ENCODE measurements at places on chromosomes 13 and 19.

DNA sequence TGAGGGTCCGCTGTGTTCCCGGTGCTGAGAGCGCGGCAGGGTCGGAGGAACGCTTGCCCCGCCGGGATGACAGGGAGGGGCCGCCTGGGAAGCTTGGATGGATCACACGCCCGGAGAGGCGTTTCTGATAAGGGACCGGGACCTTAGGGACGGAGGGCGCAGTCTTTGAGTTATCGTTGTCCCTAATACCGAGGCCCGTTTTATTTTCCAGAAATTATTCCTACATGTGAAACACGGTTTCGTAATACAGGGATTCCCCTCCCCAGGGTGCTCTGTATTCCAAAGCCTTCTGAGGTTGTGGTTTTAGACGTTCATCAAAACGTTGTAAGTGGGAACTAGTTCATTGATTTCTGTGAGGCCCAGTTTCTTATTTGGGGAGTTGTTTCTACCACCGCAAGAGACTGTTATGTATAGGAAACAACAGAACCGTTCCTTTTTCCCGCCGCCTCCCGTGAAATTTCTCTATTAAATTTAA is 752 bp downstream of the PDCD5 start:
- no peak for DNase-seq

DNA sequence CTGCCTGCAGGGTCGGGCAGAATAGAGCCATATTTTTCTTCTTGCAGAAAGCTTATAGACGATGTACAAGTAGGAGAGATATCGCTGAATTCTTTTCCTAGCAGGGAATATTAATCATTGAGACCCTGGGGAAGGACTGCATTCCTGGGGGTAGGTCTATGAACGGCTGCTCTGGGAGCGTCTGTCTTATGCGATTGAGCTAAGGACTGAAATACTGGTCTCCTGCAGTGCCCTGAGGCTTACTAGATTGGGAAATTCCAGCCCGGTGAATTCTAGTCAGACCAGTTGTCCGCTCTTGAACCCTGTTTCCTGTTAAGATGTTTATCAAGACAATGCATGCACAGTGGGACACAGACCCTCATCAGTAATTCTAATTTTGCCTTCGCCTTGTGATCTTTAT is 59.8 kb upstream of the UBAC2 start:
- no peak for DNase-seq

DNA sequence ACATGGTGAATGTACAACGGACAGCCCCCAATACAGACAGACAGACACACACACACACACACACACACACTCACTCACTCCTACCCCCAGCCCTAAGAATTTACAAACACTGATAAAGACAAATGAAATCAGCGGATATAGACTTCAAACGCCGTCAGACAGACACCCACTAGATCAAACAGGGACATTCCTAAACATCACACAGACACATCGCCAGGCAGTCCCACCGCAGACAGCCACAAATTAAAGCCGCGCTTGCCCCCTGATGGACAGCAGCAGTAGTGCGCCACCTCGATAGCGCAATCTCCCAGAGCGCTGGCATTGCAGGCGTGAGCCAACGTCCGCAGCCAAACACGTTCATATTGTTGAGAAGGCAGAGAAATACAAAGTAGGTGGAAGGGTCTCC is 24.7 kb upstream of the ADGRE1 start:
- peak; percentile 76 for DNase-seq

- no peak for DNase-seq
Measured at GRCh38 chr13:33182729-33183128, 102.8 kb downstream of the STARD13 start.

GRCh38 chr13:44280456-44280855 is 93.2 kb upstream of the SERP2 start:
- DNase-seq = no peak

DNA sequence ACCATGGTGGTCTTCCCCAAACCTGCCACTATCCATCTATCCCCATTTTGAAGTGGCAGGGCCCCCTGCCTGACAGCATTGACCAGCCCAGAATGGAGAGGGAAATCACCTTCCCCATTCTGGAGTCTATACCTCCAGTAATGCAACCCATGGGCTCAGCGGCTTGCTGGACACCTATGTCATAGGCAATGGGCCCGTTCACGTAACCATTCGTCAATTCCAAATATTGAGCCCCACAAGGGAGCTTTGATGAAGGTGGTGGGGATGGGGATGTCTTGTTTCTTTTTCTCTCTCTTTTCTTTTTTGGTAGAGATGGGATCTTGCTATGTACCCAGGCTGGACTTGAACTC is 63.1 kb downstream of the AP1M1 start:
- no peak for DNase-seq

- DNase-seq = no peak
Measured at GRCh38 chr19:34991542-34992333, 8.4 kb upstream of the GRAMD1A start.

DNA sequence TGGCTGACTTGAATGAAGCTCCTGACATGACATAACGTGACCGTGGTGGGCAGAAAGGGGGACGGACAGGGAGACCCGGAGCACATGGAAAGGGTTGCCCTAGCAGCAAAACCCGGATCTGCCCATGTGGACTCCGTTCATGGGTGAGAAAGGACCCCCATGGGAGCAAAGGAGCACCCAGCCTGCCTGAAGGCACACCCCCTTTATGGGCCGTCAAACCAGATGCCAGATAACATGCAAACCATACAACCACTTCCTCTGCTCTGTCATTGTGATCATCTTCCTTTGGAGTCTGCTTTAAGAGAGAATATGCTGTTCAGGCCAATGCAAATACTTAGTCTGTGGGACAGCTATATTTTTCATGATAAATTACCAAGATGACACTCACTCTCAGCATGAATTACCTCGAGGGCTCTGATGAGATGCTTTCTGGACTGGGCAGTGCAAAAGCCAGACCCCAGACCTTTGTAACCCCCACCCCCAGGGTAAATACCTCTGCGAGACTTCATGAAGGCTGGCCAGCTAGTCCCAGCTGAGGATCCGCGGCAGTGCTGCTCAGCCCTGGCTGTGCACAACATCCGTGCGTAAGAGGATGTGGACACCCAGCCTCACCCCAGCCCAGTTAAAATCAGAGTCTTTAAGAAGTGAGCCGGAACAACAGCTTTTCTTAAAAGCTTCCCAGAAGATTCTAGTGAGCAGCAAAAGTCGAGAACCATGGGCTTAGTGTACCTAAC is 126.6 kb downstream of the USP12 start:
- DNase-seq = no peak

- no peak for DNase-seq
Measured at GRCh38 chr19:37778613-37779126, 716 bp downstream of the ZNF573 start.

- no peak for DNase-seq
Measured at GRCh38 chr19:42292042-42292960, 9.6 kb upstream of the PRR19 start.

- DNase-seq = no peak
Measured at GRCh38 chr13:98200211-98200878, 23.3 kb upstream of the RNF113B start.

GRCh38 chr13:53001444-53002225 is 27.0 kb upstream of the OLFM4 start:
- no peak for DNase-seq

- DNase-seq = no peak
Measured at GRCh38 chr19:39917561-39918182, 16.8 kb downstream of the FCGBP start.

DNA sequence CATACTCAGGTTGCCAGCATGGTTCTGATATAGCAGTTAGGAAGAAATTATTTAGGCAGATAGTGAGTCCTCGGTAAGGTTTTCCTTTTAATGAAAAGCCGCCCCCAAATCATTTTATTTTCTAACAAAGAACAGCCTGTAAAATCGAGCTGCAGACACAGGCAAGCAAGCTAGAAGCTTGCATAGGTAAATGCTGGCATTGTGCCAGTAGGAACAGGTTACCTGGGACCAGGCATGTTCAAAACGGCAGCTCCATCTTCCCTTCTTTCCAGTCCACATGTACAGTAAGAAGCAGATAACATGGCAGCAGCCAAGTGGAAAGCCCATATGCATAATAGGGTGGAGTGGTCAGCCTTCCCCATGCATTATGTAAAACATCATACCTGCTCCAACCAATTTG is 71.1 kb downstream of the UGGT2 start:
- DNase-seq = no peak

- no peak for DNase-seq
Measured at GRCh38 chr19:39321832-39322176, 1.1 kb upstream of the LRFN1 start.

- no peak for DNase-seq
Measured at GRCh38 chr19:5961969-5962945, 15.7 kb downstream of the RANBP3 start.

GRCh38 chr19:38197937-38198704 is 25.9 kb downstream of the DPF1 start:
- no peak for DNase-seq

DNA sequence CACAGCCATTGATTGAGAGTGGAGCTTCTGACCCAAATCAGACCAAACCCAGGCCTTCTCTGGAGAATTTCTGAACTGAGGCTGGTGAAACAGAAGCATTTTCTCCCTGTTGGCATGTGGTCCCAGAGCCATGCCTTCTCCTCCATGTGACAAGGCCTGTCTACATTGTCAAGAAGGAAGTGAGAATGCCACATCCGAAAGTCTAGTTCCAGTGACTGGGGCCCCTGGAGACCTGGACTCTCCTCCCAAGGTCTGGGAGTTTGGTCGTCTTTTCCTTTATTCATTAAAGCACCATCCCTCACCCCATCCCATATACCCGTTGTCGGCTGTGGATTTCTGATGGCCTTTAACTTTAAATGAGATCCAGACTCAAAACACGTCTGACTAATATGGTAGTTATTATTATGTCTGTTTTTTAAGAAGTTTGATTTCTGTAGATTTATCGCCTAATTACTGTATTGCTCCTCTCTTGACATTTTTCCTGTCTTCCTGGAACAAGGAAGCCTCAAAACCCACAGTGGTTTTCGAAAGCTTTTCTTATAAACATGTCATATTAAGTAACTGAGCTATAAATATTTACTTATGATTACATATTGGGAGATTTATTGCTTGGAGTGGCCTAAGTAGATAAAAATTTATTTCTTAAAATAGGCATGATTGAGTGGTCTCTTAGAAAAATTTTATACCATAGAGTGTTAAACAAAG is 128.3 kb upstream of the FRY start:
- no peak for DNase-seq

DNA sequence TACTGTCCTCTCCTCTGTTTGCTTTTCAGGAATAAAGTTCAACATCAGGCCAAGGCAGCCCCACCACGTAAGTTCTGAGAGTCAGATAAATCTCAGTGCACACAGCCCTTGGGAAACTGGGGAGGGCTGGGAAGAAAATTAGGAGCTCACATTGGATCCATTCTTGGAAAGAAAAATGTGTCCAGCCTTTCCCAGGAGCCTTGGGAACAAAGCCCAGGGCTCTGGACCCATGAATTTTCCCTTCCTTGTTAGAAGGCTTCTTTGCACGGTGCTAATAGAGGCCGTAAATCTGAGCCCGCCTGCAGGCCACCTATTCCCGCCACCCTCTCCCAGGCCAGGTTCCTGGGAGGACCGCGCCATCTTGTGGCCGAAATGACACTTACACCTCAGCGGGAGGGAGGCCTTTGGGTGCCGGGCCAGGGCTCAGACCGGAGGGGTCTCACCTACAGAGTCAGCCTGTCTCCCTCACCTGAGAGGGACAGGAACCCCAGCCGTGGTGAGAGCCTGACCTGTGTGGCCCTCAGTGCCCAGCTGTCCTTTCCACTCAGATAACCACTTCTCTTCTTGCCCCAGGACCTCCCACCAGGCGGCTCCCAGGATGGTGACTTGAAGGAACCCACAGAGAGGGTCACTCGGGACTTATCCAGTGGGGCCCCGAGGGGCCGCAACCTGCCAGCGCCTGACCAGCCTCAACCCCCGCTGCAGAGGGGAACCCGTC is 25.1 kb upstream of the KCTD15 start:
- DNase-seq = peak; percentile 39

DNA sequence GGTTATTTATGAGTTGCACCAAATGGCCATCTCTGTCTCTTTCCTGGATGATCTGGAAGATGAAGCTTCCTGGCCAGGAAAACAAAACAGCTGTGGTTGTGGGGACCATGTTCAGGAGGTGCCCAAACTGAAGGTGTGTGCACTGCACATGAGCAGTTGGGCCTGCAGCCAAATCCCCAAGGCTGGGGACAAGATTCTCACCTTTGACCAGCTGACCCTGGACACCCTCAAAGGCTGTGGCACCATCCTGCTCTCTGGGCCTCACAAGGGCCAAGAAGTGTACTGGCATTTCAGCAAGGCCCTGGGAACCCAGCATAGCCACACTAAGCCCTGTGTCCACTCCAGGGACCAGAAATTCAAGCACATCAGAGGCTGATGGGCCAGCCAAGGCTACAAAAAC is 84.2 kb downstream of the KCNRG start:
- DNase-seq = no peak

DNA sequence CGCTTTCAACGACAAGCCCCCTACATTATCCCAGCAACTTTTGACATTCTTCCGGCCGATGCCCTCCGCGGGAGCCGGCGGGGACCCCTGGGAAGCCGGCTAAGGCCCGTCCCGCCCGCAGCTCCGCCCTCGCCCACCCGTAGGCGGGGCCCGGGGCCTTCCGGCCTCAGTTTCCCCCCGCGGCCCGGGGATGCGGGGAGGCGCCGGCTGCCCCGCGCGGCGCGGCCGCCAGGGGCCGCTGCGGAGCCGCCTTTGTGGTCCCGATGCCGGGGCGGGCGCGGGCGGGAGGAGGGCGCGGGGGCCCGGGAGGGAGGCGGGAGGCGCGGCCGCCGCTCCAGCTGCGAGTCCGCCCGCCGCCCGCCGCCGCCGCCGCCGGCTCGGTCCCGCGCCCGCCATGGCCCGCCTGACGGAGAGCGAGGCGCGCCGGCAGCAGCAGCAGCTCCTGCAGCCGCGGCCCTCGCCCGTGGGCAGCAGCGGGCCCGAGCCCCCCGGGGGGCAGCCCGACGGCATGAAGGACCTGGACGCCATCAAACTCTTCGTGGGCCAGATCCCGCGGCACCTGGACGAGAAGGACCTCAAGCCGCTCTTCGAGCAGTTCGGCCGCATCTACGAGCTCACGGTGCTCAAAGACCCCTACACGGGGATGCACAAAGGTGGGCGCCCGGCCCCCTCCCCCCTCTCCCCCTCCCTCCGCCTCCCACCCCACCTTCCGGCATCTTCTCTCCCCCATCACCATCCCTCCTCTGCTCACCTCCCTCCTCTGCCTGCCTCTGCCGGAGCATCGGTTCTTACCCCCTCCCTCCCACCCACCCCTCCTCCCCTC is at the start of gene CELF5:
TSS of gene CELF5 (plus strand) at position 316 of the 823 bp plus-strand sequence. CDS start at position 395, 79 bp downstream.
- peak; percentile 38 for DNase-seq

All from stimulated activated CD4-positive, alpha-beta T cell treated with anti-CD3 and anti-CD28 coated beads, Interleukin-12 subunit alpha, Interleukin-12 subunit beta, amount 100 ng/mL, for 24 hours (primary cell).